ENCODE measurements at places on chromosomes 6 and 20.

DNA sequence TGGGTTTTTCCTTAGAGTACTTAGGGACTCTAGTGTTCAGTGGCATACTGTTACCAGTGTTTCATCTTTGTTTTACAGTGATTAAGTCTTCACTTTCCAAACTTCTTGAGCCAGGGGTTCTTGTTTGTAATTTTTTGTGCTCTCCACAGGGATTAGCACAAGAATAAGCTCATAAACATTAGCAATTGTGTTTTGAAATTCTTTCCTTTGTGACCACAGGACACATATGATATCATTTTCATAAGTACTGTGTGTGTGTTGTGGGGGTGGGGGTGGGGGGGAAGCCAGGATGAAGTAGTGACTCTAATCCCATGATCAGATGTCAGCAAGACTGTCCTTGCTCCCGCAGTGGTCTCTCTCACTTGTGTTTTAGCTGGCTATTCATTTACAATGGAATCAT is 101.5 kb upstream of the SCP2D1 start:
- peak; percentile 40 for DNase-seq

- DNase-seq: no peak
Observed at GRCh38 chr6:157269261-157269794, 54.0 kb downstream of the TMEM242 start.

GRCh38 chr20:14566505-14566904 is 229.1 kb upstream of the FLRT3 start:
- DNase-seq: no peak

DNA sequence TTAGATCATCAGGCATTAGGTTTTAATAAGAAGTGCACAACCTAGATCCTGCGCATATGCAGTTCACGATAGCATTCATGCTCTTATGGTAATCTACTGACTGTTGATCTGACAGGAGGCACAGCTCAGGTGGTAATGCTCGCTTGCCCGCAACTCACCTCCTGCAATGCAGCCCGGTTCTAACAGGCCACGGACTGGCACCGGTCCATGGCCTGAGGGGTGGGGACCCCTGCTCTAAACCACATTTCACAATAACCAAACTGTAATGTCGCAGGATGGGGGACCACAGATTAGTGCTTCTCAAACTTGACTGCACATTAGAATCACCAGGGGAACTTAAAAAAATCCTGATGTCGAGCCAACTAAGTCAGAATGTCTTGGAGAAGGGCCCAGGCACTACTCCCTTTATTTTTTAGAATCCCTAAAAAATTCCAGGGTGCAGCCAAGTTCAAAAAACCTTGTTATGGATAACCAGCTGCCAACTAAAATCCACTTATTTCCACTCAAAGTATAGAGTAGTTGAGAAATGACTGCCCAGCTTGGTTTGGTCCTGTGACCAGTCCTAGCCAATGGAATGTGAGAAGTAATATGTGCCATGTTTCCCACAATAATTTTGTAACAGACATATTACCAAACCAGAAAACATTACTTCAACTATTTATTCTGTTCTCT is 3.1 kb downstream of the SHPRH start:
- DNase-seq: peak; percentile 10

- no peak for DNase-seq
Observed at GRCh38 chr6:45170309-45170708, 157.8 kb upstream of the RUNX2 start.

- DNase-seq: no peak
Observed at GRCh38 chr6:16473184-16473907, 235.0 kb downstream of the GMPR start.

- no peak for DNase-seq
Observed at GRCh38 chr6:4956625-4957024, 47.2 kb downstream of the RPP40 start.

DNA sequence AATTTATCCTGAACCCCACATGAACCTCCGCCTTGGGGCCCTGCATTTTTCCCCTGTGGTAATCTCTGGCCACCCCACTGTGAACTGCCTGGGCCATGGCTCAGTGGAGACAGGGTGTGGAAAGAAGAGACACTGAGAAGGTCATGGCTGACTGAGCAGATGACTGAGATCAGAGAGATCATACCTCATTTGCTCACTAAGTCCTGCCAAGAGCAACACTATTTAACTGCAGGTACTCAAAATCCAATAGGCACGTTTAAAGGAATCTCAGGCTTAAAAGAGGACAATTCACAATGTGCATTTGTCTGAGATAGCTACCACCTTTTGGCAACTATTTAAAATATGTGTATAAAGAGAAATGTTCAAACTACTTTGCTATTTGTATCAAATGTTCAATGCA is 305.0 kb downstream of the GMDS start:
- no peak for DNase-seq

DNA sequence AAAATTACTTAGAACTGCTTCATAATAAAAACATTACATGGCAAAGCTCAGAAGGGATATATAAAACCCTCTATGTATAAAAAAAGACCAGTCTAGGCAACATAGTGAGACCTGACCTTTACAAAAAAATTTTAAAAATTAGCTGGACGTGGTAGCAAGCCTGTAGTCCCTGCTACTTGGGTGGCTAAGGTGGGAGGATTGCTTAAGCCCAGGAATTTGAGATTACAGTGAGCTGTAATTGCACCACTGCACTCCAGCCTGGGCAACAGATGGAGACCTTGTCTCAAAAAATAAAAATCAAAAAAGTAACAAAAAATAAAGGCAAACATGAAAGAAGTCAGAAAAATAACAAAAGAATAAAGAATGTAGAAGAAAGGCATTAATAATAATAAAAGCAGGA is 21.5 kb upstream of the TPD52L1 start:
- DNase-seq: no peak

- DNase-seq: no peak
Observed at GRCh38 chr6:128204616-128205015, 303.8 kb upstream of the THEMIS start.
